IPS DF 6.9 (cell line): ENCODE measurements at places on chromosomes 4 and X.
A peak's percentile ranks its signal among the peaks of the same experiment; 100 is the strongest.

- DNase-seq, result no peak
These were observed 20.2 kb downstream of the CNGA2 start for GRCh38 chrX:151754641-151755215.

DNA sequence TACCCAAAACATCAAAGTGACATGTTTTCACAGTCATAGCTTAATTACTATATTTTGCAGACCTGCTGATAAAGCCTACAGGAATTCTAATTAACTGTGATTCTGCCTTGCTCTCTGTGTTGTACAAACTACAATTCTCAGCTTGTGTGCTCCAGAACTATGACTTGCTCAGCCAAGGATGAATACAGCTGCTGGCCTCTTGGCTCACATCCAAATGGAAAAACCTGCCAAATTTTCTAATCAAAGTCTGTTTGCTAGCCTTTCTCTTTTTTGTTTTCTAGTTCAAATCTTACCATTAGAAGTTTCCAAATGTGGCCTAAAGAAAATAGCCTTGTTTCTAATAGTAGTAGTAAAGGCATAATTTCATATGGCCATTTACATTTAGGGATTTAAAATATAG is 1176.8 kb downstream of the FAM133A start:
- no peak for DNase-seq

- DNase-seq, result no peak
These were observed 31.0 kb downstream of the DCTD start for GRCh38 chr4:182886205-182886604.

GRCh38 chr4:159248384-159249178 is 145.7 kb downstream of the RAPGEF2 start:
- DNase-seq, result no peak

GRCh38 chrX:75273483-75273882 is 402 bp upstream of the UPRT start:
- DNase-seq, result no peak

DNA sequence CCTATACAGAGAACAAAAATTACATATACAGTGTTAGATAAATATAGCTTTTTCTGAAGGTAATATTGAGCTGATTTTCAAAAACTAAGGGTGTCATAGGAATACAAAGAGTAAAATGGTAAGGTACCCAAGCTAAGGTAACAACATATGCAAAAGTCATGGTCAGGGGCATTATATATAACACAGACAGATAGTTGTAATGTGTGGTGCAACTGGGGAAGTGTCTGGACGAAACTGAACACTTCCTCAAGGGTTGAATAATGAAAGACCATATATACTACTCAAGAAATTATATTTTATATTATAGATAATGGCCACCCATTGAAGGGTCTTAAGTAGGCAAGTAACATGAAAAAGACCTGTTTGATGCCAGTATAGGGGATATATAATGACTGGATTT is 262.1 kb upstream of the CXXC4 start:
- DNase-seq, result no peak

DNA sequence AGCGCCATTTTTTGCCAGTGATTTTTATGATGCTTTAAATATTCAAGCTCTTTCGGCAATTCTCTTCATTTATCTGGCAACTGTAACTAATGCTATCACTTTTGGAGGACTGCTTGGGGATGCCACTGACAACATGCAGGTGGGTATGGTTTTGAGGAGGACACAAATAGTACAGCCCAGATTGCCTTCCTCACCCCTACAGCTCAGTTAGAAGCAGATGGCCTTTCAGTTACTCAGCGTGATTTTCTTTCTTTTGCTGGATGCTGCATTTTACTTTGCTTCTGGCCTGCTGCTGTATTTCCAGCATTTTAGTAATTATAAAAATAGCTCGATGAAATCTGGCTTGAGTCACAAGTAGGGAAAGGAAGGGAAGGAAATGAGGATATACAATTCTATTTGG is 114.7 kb downstream of the SLC4A4 start:
- DNase-seq, result no peak

GRCh38 chr4:18957716-18958115 is 936.2 kb upstream of the LCORL start:
- no peak for DNase-seq

- peak; percentile 39 for DNase-seq
These were observed 33.4 kb upstream of the SRD5A3 start for GRCh38 chr4:55312489-55313101.

- no peak for DNase-seq
These were observed 29.1 kb downstream of the FHL1 start for GRCh38 chrX:136176399-136176825.

GRCh38 chr4:88177983-88178625 is 19.7 kb upstream of the ABCG2 start:
- DNase-seq, result peak; percentile 89

DNA sequence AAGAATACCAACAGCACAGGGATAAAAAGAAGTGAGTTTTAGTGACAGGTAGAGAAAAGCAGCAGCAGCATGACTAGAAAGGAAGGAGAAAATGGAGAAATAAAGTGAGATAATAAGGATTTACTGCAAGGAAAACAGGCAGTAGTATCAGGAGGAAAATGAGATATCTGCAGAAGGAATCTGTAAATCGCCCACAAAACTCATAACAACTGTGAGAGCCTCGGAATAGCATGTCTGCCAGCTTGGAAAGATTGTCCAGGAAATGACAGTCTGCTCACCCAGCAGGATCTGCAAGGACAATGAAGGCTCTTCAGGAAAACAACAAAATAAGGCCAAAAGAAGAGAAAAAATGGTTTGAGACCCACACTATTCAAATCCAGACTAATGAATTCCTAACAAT is 47.4 kb downstream of the CXXC4 start:
- no peak for DNase-seq

DNA sequence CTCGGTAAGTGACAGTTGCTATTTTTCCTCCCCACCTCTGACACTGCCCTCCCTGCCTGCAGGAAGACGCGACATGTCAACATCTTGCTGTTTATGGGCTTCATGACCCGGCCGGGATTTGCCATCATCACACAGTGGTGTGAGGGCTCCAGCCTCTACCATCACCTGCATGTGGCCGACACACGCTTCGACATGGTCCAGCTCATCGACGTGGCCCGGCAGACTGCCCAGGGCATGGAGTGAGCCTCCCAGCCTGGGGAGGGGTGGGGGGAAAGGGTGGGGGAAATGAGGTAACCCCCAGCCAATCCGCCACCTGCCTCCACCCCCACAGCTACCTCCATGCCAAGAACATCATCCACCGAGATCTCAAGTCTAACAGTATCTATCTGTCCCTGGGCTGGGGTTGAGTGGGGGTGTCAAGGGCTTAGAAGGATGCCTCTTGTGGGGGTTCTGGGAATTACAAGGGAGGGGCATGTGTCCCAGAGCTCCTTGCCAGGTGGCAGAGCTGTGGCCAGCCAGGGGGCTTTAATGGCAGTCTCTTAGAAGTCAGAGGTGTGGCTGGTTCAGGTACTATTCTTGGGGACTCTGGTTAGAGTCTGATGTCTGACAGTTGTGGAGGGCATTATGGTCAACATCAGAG is 7.8 kb downstream of the ARAF start:
- no peak for DNase-seq

DNA sequence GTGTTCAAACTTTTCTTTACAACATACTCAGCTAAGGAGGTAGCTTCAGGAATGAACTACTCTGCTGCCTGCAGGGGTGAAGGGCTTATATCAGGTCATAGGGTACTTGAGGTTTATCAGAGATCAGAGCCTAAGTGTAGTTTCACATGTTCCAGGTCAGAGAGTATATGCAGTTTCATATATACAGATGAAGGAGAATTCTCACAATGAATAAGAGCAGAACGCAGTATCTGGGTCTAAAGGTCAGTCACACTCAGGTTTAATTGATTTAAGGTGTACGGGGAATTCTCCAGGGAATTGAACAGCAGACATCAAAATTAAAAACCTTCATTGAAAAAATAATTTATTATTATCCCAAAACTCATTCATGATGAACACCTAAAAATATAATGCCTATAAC is 700.6 kb downstream of the TECRL start:
- DNase-seq, result no peak

GRCh38 chr4:44017422-44017739 is 431.2 kb downstream of the KCTD8 start:
- no peak for DNase-seq

GRCh38 chr4:67521506-67521905 is 23.8 kb downstream of the CENPC start:
- DNase-seq, result no peak

- DNase-seq, result no peak
These were observed 237.7 kb downstream of the ENOX2 start for GRCh38 chrX:130665263-130665662.

DNA sequence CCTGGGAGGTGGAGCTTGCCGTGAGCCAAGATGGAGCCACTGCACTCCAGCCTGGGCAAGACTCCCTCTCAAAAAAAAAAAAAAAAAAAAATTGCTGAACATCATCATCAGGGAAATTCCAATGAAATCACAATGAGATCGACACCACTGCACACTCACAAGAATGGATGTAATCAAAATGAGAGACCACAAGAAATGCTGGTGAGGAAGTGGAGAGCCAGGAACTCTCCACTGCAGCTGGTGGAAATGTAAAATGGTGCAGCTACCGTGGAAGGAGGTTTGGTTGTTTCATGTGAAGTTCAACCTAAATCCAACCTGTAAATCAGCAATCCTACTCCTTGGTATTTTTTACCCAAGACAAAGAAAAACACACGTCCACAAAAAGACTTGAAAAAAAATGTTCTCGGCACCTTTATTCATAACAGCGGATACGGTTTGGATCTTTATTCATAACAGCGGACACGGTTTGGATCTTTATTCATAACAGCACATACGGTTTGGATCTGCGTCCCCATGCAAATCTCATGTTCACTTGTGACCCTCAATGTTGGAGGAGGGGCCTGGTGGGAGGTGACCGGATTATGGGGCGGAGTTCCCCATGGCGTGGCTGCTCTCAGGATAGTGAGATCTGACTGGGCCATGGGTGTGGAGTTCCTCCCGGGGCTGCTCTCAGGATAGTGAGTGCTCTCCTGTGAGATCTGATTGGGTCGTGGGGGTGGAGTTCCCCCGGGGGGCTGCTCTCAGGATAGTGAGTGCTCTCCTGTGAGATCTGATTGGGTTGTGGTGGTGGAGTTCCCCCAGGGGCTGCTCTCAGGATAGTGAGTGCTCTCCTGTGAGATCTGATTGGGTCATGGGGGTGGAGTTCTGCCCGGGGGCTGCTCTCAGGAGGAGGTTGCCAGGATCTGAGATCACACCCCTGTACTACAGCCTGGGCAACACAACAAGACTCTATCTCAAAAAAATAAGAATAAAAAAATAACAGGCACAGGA is 7.7 kb downstream of the GAK start:
- DNase-seq, result no peak

DNA sequence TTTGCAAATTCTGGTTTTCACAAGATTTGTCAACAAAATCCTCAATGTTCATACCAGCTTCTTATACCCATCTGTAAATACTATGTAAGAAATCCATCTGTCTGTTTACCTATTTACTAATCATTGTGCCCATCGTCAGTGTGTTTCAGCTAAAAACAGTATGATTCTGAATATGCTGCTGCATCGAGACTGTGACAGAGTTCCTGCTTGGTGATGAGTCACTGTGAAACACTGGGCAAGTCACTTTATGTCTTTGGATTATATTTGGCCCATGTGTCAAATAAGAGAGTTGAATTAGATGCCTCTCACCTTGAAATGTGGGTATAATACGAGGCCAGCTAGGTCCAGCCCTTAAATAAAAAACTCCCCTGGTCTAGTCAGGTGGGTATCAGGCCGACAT is 79.3 kb downstream of the CBLL2 start:
- DNase-seq, result no peak

DNA sequence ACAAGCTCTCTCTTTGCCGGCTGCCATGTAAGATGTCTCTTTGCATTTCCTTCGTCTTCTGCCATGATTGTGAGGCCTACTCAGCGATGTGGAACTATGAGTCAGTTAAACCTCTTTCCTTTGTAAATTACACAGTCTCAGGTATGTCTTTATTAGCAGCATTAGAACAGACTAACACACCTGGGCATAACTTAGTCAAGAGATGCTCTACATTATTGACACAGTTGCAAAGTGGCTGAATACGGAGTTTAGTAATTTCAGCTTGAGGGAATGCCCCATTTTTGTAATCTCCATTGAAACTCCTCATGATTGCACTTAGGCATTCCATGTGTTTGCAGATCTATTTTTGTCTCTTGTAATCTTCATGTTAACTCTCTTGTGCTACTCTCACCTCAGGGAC is 299.5 kb upstream of the HAND2 start:
- no peak for DNase-seq

DNA sequence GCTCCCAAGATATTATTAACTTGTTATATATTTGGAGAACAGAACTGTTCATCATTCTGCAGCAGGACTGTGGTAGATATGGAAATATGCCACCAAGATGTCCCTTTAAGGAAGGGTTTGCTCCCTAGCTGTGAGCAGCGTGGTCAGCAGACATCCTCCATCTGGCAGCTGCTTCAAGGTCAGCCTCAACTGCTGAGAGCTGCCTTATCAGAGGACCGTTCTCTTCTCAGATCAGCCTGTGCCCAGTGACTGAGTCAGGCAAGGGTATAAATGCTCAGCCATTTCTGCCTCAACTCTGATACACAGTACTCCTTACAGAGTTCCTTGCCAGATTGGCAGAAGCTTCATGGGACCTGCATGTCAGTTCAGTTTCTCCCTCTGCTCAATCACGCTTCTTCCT is 63.4 kb upstream of the MAGEB2 start:
- no peak for DNase-seq

DNA sequence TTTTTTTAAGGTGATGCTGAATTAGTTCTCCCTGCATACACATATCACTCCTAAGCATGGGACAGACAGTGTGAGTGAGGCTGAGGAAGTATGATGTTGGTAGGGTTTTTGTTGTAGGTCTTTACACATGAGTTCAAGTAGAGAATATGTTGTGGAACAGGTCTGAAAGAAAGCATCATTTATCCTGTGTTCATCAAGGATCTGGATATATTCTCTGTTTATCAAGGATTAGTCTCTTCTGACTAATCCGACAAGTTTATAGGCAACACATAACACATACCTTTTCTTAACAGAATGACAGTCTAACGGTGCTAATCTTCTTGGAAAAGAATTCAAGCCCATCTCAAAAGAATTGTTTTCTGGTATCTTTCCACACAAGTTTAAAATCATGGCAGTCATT is 10.5 kb downstream of the SLIT2 start:
- no peak for DNase-seq

GRCh38 chrX:78708262-78708661 is 39.3 kb upstream of the LPAR4 start:
- DNase-seq, result peak; percentile 9

DNA sequence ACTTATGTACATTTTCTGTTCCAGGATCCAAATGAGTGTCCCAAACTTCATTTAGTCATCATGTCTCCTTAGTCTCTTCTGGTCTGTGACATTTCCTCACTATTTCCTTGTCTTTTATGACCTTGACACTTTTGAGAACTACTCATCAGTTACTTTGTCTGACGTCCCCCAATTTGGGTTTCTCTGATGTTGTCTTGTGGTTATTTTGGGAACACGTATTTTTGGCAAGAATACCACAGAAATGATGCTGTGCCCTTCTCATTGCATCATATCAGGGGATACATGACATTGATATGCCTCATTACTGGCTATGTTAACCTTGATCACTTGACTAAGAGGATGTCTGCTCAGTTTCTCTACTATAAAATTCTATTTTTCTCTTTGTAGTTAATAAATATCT is 308.8 kb downstream of the ZNF674 start:
- DNase-seq, result no peak
